ENCODE measurements at places on chromosomes 2 and 18. TPM values are rescaled to one million over a fixed set of nuclear protein-coding genes. Genes with fewer than 3 reads are reported as not detected.
A peak's percentile ranks its signal among the peaks of the same experiment; 100 is the strongest.

The CROCC2 gene
- not detected for total RNA-seq

The GAREM2 gene
- 5.9 TPM for total RNA-seq

The CRYGC gene
- total RNA-seq: not detected

DNA sequence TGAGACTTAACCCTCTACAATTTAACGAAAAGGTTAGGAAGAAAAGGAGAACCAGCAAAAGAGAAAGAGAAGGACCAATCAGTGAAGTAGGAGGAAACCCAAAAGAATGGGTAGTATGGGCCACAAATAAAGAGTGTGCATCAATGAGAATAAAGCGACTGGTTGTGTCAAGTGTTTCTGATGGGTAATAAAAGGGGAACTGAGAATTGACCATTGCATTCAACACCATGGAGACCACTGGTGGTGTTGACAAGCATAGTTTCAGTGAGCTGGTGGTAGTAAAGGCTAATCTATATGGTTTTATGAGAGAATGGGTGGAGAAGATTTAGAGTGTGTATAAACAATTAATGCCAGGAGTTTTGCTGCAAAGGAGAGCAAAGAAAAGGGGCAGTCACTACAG lies 75.4 kb downstream of the CSRNP3 start:
- H3K27me3 ChIP-seq: no peaks in the 10 kb centered on the region
- no peaks in the 10 kb centered on the region for H3K36me3 ChIP-seq
- no peak overlapping the region for H3K4me3 ChIP-seq
- DNase-seq: no peak
- no peaks in the 10 kb centered on the region for H3K4me1 ChIP-seq
- no peak overlapping the region for H3K27ac ChIP-seq

- no peaks in the 10 kb centered on the region for H3K36me3 ChIP-seq
- H3K27me3 ChIP-seq: no peaks in the 10 kb centered on the region
- H3K27ac ChIP-seq: no peak overlapping the region
- H3K4me3 ChIP-seq: no peak overlapping the region
These were observed 60.4 kb downstream of the DLGAP1 start for GRCh38 chr18:4394700-4395099.

DNA sequence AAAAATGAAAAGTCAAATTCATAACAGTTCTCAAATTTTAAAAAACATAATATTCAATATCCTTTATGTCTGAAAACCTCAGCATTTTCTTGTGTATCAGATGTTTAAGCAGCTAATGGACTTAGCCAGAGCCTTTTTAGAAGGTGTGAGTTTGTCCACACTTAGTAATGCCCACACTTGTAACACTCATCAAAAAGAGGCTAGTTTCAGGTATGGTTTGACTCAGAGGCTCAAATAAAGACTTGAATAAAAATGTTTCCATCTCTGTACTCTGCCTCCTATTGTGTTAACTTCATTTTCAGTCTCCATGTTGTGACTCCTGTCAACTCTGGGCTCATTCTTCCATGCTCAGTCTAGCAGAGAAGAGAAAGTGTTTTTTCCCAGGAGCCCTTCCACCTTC lies 311.6 kb downstream of the IRS1 start:
- no peaks in the 10 kb centered on the region for H3K36me3 ChIP-seq
- no peak for DNase-seq
- H3K4me1 ChIP-seq: peaks cover 2% of the 10 kb centered on the region
- peaks cover 8% of the 10 kb centered on the region for H3K27me3 ChIP-seq

DNA sequence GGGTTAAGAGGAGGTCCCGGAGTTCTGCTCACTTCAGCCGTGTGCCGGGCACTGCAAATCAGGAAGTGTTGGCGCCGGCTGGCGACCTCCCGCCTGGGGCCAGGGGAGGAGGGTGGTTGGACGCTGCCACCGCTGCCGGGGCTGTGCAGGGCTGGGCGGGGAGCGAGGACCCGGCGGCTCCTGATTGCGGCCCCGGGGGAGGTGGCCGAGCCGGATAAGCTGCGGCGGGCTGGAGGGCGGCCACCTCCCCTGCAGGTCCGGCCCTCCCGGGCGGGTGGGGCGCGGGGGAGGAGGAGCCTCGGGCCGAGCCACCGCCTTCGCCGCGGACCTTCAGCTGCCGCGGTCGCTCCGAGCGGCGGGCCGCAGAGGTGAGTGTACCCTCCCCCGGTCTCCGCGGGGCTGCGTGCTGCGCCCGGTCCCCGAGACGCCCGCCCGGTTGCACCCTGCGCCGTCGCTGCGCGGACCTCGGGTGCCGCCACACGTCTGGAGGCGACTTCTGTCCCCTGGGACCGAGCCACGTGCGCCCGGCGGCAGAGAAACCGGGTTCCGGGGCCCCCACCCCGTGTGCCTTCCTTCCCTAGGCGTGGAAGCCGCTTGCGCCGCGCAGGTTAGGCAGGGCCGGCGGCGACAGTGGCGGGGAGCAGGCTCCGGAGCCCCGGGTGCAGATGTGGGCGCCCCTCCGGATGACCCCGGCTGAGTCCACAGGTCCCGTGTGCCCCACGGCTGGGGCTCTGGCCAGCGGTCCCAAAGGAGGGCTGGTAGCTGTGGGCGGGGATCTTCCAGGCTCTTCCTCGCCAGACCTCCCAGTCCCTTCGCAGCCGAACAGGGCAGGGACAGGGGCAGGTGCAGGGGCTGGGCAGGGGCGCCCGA lies at the start of gene STEAP3:
STEAP3 (plus strand) TSS at position 314 of the 870 bp plus-strand sequence. CDS start 7,179 bp downstream, outside the sequence.
- H3K27ac ChIP-seq: no peak within 1 kb of the TSS
- no peaks in the 10 kb centered on the region for H3K4me1 ChIP-seq
- peak within 1 kb of the TSS; percentile 2 for H3K4me3 ChIP-seq
- H3K27me3 ChIP-seq: peaks cover 34% of the 10 kb centered on the region

DNA sequence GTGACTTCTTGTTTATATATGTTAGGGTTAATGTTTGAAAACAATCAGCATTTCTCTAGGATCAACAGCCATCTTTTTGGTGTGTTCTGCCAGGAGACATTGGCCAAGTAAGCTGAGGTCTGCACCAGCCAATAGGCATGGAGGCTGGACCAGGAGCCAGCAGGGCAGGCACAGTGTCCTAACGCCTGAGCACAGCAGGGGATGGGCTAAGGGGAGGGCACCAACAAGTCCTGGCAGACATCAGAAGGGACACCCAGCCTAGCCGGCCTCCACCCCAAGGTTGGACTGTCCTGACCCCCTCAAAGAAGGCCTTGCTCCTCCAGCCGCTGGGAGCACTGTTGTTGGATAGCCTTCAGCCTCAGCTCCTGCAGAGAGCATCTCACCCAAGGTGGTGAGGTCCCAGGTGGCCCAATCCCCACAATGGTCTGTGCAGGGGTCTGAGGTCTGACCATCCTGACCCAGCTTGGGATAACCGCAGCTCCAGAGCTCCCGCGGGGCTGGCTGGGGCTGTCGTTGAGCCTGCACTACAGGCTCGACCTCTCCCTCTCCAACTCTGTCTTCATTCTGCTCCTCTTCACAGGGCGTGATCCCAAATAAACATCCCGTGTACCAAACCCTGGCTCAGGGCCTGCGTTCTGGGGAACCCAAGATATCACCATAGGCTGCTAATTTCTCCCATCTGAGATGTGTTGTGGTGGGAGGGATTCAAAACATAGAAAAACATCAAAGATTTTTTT lies 8.1 kb downstream of the TEX44 start:
- no peak for DNase-seq
- H3K36me3 ChIP-seq: no peaks in the 10 kb centered on the region
- H3K4me3 ChIP-seq: no peak overlapping the region
- H3K27me3 ChIP-seq: peaks cover 3% of the 10 kb centered on the region

DNA sequence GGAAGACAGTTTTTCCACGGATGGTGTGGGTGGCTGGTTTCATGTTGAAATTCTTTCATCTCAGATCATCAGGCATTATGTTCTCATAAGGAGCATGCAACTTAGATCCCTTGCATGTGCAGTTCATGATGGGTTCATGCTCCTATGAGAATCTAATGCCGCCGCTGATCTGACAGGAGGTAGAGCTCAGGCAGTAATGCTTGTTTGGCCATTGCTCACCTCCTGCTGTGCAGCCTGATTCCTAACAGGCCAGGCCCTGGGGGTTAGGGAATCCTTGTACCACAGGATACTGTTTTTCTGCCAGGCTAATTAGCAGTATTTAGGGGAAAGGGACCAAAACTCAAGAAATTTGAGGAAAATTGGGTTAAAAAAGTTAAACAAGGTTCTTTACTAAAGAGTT lies 5.3 kb upstream of the LHCGR start:
- no peak for DNase-seq
- peaks cover 12% of the 10 kb centered on the region for H3K27me3 ChIP-seq
- no peak overlapping the region for H3K27ac ChIP-seq
- no peaks in the 10 kb centered on the region for H3K36me3 ChIP-seq

DNA sequence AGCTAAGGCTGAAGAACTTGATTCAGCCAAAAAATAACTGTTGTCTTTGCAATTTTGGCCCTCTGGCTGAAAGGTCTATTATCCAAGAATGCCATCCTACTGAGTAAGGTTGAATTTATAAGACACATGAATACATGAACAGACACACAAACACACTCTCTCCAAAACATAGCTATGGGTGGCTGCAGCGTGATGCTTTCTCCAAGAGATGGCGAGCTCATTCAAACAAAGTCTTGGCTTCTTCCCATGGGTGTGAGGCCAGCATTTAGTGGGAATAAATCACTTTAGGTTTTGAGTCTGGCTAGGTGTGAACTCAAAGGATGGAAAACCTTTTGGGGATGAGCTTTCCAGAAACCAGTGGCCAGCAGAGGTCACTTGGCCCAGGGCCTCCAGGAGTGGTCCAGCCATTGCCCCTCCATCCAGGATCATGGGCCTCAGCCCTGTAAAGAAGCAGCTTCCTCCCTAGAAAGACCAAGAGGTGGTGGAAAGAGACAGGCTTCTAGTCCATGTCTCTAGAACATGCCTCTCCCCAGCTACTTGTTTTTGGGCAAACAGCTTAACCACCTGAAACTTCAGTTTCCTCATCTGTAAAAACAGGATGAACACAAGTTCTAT lies 11.0 kb upstream of the OSR1 start:
- H3K4me3 ChIP-seq: no peak overlapping the region
- H3K27me3 ChIP-seq: peaks cover 56% of the 10 kb centered on the region
- no peak overlapping the region for H3K27ac ChIP-seq
- H3K36me3 ChIP-seq: no peaks in the 10 kb centered on the region

GRCh38 chr2:45700407-45701013 lies 49.0 kb downstream of the PRKCE start:
- no peaks in the 10 kb centered on the region for H3K36me3 ChIP-seq
- no peak for DNase-seq
- peaks cover 10% of the 10 kb centered on the region for H3K4me1 ChIP-seq
- H3K27me3 ChIP-seq: no peaks in the 10 kb centered on the region
- no peak overlapping the region for H3K4me3 ChIP-seq
- H3K27ac ChIP-seq: no peak overlapping the region

DNA sequence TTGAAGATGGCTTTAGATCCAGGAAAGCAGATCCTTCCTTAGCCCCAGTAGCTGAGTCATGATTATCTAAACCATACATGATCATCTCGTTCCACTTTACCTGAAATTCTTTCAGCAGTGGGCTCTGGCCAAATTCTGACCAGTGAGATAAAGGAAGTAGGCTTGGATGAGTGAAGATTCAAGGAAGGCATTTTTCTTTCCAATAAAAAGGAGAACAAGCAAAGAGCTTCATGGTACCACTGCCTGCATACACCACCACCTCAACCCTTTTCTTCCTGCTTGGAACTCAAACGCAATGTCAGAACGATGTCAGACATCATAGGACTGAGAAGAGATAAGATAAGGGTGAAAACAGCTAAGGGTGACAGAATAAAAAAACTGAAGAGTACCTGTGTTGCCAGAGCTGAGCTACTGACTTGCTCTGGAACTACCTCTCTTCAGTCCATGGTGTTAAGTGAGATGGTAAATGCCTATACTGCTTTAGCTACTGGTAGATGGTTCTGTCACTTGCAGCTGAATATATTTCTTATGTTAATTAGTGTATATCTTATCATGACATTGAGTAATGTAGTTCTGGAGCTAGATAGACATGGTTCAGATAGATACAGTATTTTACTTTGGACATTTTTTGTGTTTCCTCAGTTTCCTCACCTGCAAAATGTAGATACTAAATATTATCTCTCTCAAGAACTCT lies 58.7 kb upstream of the ACVR1 start:
- H3K27ac ChIP-seq: no peak overlapping the region
- H3K4me3 ChIP-seq: no peak overlapping the region
- H3K27me3 ChIP-seq: no peaks in the 10 kb centered on the region
- H3K36me3 ChIP-seq: no peaks in the 10 kb centered on the region
- peaks cover 9% of the 10 kb centered on the region for H3K4me1 ChIP-seq

Data from activated T-helper 2 cell treated with anti-CD3 and anti-CD28 coated beads, Interferon-gamma antibody, Interleukin-2, Interleukin-4, amounts not matched to agents 10 μg/mL and 5 μg/mL and 100 μg/mL, durations not matched to agents 14 hours and 24 hours and 36 hours (primary cell).